Activated T-cell treated with anti-CD3 and anti-CD28 coated beads, Interleukin-2, amount 50 U/mL, for 4 hours (primary cell): ENCODE measurements at places on chromosomes 11 and 22. TPM values are rescaled to one million over a fixed set of nuclear protein-coding genes. Genes with fewer than 3 reads are reported as not detected.

The NUDT22 gene
- 88.3 TPM for total RNA-seq

The OR4A16 gene
- total RNA-seq: not detected

The IGSF9B gene
- 22.3 TPM for total RNA-seq

The INSC gene
- total RNA-seq: not detected

The APOA5 gene
- not detected for total RNA-seq

The PKDREJ gene
- total RNA-seq: not detected

The MS4A4E gene
- total RNA-seq: not detected

The LRRC55 gene
- total RNA-seq: not detected

The CRYAB gene
- total RNA-seq: 0.35 TPM

The CD6 gene
- 638 TPM for total RNA-seq

The IL18 gene
- not detected for total RNA-seq

The PEX26 gene
- total RNA-seq: 51.3 TPM

The F2 gene
- 0.81 TPM for total RNA-seq

The MUC2 gene
- total RNA-seq: 0.24 TPM

The CRYBB2 gene
- 0.58 TPM for total RNA-seq

The C11orf65 gene
- 0.91 TPM for total RNA-seq

The AASDHPPT gene
- total RNA-seq: 50.2 TPM

The MMP27 gene
- total RNA-seq: not detected

The OSBP2 gene
- total RNA-seq: 1.2 TPM

The NR1H3 gene
- total RNA-seq: 10.3 TPM

The GGTLC2 gene
- total RNA-seq: not detected

The POLDIP3 gene
- 71.8 TPM for total RNA-seq

The OR4D9 gene
- total RNA-seq: not detected

The CHRNA10 gene
- total RNA-seq: 1.1 TPM

The BIRC3 gene
- total RNA-seq: 77.2 TPM

The WNT11 gene
- total RNA-seq: not detected

The RCE1 gene
- total RNA-seq: 45.0 TPM

The MUC5B gene
- 1.4 TPM for total RNA-seq

The MS4A6E gene
- total RNA-seq: not detected

The MS4A3 gene
- total RNA-seq: not detected
